ENCODE measurements at places on chromosomes 11 and 22.

DNA sequence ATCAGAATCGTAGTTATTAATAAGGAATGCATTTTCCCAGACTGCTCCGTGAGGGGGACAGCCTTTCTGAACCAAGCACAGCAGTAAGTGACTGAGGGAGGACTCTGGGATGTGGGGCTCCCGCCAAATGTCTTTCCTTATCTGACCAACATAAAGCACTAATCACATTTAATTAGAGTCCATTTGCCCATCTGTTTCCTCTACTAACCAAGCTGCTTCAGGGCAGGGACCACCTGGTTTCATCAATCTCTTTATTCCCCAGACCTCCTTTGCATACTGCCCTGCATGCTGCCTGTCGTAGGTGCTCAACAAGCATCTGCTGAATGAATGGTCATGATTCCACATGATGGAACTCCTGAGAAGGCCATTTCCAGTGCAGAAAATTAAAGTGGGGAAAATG is 29.4 kb downstream of the SMCO4 start:
- DNase-seq, result no peak

DNA sequence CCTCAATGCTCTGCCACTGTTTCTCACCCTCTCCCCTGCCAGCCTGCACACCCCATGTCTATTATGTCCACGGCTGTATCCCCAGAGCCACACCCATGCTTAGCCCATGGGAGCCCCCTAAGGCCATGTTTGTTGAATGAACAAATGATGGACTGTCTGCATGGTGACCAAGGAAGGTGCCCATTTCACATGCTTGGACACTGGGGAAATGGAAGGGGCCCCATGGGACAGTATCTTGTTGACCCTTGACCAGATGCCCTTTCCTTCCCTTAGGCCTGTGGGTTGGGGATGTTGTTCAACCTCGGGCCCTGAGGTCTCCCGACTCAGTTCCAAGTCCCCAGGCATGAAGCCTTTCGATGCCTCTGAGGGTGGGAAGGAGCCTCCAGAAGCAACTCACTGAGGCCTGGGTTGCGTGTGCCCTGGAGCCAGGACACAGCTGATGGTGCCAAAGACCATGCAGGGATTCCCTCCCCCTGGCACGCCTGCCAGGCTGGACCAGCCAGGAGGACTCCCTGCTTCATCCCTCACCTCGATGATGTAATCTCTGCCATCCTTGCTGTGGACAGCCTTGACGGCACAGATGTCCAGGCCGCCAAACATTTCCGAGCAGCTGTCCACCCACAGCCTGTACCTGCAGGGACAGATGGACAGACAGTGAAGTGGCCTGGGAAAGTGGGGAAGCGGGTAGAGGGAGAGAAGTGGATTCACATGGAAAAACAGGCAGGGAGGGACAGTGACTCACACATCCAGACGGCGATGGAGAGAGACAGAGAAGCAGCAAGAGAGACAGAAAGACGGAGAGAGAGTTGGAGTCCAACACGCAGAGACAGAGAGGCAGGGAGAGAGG is 58.9 kb downstream of the FBXO7 start:
- DNase-seq, result no peak

GRCh38 chr11:98296091-98296880 is 724.5 kb upstream of the CNTN5 start:
- no peak for DNase-seq

DNA sequence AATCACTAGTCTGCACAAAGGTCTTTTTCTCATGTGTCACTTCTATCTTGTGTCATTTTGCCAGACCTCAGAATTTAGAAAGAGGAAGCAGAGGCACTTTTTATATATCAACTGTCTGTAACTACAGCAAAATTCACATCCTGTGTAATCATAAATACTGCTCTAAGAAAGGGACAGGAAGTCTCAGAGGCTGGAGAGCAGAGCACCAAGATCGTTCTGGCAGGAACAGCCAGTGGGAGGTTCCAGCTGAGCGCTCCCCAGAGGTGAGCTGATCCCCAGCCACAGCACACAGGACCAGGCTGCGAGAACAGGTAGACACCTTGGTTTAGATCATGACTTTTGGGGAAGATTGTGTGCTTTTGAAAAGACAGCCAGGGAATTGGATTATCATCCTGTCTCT is at the start of gene MS4A7:
Gene MS4A7 (plus strand): TSS at position 179 of the 400 bp plus-strand sequence. CDS start 4,610 bp downstream, outside the sequence.
- DNase-seq, result no peak

DNA sequence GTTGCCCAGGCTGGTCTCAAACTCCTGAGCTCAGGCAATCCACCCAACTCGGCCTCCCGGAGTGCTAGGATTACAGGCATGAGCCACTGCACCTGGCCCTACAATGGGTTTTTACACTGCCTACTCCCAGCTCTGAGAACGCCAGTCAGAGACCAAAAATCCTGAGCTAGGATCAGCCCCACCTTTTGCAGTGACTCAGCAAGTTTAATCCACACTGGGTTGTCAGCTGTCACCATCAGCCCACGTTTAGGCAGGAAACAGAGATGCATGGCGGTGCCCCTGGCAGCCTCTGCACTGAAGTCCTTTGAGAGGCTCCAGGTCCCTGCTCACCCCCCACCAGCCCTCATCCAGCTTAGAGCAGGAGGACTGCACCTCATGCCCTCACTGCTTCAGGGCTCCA is 117.6 kb downstream of the ARHGAP8 start:
- peak; percentile 12 for DNase-seq

DNA sequence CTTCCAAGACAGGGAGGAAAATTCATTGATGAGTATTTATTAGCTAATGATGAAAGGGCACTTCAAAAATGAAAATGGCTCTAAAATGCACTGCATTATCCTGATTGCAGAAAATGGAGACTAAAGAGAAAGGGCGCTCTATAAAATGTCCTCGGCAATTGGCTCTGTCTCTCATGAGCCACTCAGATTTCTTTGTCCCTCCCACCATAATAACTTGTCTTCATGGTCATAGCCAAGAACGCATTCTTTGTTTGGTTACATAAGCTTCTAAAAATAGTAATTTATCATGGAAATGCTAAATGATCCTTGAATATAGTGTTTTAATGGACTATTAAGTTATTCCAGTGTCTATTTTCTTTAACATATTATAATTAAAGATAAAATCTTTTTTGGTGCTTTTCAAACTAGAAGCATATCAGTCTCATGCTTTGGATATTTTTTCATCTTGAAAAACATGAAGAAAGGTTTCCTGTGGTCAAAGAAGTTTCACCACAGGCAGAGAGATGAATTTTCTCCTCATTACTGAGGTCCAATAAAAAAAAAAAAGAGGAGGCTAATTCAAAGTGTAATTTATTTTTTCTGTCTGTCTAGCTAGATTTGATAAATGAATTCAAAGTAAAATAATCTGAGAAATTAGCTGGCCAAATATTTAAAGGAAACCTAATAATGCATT is 238.1 kb upstream of the BLID start:
- DNase-seq, result no peak

DNA sequence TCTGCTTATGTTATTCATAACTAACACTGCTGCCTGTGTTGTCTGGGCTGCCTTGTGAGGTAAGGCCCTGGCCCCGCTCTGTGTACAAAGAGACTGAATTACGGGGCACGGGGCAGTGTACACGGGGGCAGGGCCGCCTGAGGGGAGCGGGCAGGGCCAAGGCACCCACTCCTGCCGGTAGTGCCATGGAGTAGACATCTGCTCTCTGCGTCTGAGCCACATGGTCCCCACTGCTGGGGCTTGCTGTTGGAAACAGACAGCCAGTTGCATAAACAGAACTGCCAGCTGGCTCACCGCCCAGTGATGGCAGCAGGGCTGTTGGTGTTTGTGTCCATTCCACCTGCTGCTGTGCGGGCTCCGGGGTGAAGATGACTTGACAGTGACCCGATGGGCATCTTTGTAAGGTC is 19.8 kb downstream of the FAM118A start:
- no peak for DNase-seq

GRCh38 chr11:46239801-46240061 is 37.7 kb upstream of the CREB3L1 start:
- DNase-seq, result peak; percentile 77

DNA sequence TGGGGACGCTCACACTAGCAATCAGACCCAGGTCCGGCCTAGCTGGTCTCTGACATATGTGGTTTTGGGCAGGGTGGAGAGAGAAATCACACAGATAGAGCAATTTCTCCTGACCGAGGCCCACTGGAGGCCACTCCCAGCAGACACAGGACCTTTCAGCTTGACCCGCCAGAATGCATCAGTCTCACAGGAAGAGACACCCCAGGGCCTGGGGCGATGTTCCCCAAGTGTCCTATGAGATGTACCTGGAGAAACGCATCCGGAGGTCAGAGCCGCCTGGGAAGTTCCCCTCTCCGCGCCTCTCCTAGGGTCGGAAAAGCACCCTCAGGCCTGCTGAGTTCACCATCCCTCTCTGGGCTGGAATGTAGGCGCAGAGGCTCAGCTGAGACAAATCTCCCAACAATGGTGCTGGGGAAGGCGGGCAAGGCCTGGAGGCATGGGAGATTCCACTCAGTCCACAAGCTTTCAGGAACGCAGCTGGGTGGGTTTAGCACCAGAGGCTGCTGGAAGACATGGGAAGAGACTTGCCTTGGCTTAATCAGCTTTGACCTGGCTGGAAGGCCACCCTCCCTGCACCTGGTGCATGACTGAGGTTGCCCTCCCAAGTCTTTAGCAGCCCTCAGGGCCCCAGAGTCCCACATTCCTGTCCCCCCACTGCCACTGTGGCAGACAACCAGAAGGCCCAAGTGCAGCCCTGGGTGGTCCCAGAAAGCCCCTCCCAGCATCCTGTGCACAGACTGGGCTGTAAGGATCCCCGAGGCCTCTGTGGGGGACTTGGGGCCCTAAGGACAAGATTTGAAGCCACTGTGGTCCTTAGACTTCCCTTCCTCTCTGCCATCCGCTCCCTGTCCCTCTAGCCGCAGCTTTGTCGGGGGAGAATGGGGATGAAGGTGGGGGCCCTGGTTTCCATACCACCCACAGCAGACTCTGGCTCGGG is 57.5 kb downstream of the RTL6 start:
- no peak for DNase-seq

DNA sequence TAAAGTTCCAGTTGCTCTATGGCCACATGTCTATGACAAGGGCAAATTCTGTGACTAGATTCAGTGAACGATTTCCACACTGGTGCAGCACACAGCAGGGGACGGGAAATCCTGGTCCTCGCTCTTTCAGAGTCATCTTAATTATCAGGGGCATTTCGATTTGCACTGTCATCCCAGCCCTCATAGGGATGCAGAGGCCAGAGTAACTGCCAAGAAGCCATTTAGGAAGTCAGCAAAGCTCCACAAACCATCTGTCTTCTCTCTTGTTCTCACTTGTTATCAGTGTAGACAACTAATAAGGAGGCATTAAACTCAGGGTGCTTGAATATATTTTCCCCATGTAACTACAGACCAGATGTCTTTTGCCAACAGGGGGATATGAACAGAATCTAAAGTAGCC is 151.7 kb downstream of the STK33 start:
- DNase-seq, result no peak

- DNase-seq, result no peak
Measured at GRCh38 chr11:88320149-88320559, 17.4 kb downstream of the CTSC start.

DNA sequence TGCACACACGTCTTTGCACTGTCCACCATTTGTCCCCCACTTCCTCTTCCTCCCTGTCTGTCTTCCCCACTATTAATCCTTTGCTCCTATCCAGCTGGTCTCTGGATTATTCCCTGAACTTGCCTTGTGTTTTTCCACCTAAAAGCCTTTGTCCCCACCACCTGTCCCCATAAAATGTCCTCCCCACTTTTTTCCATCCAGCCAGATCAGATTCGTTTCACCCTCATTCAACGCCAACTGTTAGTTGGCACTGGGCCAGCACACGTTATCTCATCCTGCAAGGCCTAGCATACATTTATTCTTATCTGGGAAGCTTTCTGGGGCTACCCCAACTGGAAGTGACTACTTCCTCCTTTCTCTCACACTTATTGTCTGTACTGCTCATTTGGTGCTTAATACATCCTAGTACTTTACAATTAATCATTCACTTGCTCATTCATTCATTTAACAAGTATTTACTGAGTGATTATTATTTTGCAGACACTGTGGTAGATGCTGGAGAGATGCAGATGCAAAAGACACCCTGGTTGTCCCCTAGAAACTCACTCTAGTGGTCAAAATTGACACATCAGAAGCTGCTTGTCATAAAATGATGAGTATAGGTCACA is 96.2 kb downstream of the RASSF10 start:
- no peak for DNase-seq

DNA sequence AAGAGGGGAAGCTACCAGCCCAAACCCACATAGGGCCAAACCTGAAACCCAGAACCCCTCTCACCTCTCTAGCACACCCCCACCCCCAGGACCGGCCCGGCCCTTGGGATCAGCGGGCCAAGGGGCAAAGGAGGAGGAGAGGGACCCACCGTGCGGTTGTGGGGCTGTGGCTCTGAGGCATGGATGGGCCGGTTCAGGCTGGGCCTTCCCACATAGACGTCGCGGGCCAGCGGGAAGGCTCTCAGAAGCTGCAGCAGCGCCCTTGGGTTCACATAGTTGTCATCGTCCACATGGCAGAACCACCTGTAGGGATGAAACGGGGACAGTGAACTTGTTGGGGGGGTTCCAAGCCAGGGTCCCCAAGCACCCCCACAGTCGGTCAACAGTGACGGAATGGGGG is 7.0 kb downstream of the MFNG start:
- DNase-seq, result no peak

DNA sequence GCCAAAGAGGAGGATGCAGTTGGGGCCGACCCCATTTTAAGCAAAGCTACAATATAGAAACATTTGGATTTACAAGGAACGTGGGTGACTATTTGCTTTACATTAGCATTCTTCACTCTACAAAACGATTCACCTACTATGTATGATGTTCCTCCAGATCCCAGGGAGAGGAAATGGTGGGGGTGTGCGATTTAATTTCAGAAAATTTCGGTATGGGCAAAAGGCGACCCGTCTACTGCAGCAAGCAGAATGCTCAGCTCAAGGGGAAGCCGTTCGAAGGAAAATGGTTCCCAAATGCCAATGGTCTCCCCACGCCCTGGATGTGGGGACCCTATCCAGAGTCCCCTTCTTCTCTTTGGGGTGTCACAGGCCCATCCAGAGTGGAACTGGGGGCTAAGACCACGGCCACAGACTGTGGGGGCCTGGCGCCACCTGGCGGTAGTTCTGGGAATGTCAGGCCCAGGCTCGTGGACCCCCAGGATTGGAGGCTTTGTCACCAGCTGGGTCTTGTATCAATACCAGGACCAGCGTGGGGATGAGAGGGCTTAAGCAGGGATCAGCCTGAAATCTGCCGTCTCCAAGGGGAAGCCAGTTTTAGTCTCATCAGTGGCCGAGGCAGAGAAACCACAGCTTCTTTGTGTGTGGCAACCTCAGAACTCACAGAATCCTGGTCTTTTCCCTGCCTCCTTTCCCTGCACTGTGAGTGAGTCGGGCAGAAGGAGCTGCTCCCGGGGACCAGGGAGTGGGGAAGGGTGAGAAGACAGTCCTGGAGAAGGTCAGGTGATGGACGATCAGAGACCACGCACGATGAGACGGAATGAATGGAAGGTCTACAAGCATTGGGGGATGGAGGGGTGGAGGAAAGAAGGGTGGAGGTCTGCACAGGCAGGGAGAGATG is 8.4 kb downstream of the LRRC10B start:
- DNase-seq, result no peak

Measured in RKO (cell line).